Activated T-helper 17 cell treated with anti-CD3 and anti-CD28 coated beads, Interleukin-2, amount 50 U/mL, for 72 hours (primary cell): ENCODE measurements at places on chromosomes 12 and 14. TPM values are rescaled to one million over a fixed set of nuclear protein-coding genes. Genes with fewer than 3 reads are reported as not detected.

Gene OR6C70
- total RNA-seq: not detected

Gene RND1
- total RNA-seq: 2.5 TPM

Gene AJUBA
- total RNA-seq: 1.1 TPM

Gene GPD1
- total RNA-seq: not detected

GRCh38 chr14:22846811-22847307, 10.5 kb downstream of the MMP14 start:
- no peak for ATAC-seq

- ATAC-seq: peak; percentile 85
Observed at GRCh38 chr14:68733086-68733914, 59.6 kb downstream of the ZFP36L1 start.

GRCh38 chr12:3236345-3237187, 159.4 kb downstream of the TSPAN9 start:
- peak; percentile 75 for ATAC-seq

DNA sequence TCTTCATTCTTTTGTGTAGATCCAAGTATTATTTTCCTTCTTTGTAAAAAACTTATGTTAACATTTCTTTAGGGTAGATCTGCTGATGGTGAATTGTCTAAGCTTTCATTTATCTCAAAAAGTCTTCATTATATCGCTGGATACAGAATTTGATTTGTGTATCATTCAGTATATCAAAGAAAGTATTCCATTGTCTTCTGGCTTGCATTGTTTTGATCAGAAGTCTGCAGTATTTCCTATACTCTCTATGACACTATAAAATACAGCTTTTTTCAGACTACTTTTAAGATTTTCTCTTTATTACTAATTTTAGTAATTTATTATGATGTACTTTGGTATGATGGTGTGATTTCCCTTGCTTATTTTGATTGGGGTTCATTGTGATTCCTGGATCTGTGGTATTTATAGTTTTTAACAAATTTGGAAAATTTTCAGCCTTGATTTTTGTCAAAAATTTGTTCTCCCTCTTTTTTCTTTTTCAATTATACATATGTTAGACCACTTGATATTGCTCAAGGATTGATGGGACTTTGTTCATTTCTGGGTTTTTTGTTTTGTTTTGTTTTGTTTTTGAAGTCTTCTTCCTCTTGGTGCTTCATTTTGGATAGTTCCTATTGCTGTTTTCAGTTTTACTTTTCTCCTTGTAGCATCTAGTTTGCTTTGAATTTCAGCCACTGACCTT, 176.5 kb downstream of the ZFP36L1 start:
- no peak for ATAC-seq

DNA sequence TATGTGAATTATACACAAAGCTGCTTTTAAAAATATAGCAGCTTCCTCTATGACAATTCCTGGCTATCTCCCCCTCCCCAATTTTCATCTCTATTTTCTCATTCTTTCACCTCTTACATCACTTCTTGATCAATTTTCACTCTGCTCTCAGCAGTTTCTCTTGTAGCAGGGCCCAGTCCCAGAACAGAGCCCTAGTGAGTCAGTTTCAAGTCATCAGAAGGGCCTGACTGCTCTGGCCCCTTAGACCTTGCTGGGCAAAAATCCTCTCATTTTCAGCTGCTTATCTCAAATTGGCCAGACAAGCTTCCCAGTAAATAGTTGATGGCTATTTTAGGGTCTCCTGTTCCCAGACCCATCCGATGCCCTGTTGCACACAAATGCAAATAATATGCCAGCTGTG, 101.4 kb downstream of the TTC7B start:
- ATAC-seq: no peak

- no peak for ATAC-seq
Observed at GRCh38 chr12:89185889-89186288, 166.4 kb downstream of the DUSP6 start.

- no peak for ATAC-seq
Observed at GRCh38 chr12:51932218-51933076, 19.1 kb upstream of the ACVR1B start.

GRCh38 chr12:30748147-30748546, 6.6 kb downstream of the CAPRIN2 start:
- ATAC-seq: no peak

GRCh38 chr12:45418520-45418919, 202.6 kb downstream of the ANO6 start:
- no peak for ATAC-seq

- ATAC-seq: no peak
Observed at GRCh38 chr12:18837025-18837424, 99.1 kb downstream of the CAPZA3 start.
